ENCODE measurements at places on chromosomes 2 and 18.
A peak's percentile ranks its signal among the peaks of the same experiment; 100 is the strongest.

GRCh38 chr18:3061581-3062312 is 48.8 kb upstream of the LPIN2 start:
- no peak for DNase-seq

GRCh38 chr2:96092951-96093350 is 23.4 kb downstream of the ADRA2B start:
- DNase-seq = no peak

DNA sequence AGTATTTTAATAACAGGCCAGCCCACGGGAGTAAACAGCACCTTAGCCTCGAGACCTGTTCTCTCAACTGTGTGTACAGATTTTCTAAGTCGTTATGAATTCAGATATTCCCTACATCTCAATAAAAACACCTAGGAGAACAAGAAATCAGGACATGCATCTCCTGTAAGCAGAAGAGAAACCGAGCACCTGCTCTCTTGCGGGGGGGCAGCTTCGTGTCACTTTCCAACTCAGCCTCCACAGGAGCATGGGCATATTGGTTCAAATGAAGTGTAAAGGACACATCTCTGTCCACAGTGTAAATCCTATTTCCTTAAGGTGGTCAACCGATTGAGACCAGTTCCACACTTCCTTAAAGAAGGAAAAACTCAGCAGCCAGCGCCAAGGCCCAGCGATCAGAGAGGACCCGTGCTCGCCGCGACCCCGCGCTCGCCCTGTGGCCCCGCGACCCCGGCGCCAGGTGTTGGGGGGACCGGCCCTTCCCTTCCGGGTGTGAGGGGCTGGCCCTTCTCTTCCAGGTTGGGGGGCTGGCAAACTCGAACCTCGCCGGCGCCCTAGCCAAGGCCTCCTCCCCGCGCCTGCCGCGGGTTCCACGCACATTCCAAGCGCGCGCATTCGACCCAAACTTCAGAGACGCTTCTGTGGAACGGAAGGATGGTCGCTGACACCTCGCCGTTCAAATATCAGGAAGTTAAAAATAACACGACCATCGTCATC is 652 bp downstream of the SH3YL1 start:
- peak; percentile 46 for DNase-seq

GRCh38 chr2:98769114-98769476 is 38.2 kb upstream of the MGAT4A start:
- DNase-seq = no peak

DNA sequence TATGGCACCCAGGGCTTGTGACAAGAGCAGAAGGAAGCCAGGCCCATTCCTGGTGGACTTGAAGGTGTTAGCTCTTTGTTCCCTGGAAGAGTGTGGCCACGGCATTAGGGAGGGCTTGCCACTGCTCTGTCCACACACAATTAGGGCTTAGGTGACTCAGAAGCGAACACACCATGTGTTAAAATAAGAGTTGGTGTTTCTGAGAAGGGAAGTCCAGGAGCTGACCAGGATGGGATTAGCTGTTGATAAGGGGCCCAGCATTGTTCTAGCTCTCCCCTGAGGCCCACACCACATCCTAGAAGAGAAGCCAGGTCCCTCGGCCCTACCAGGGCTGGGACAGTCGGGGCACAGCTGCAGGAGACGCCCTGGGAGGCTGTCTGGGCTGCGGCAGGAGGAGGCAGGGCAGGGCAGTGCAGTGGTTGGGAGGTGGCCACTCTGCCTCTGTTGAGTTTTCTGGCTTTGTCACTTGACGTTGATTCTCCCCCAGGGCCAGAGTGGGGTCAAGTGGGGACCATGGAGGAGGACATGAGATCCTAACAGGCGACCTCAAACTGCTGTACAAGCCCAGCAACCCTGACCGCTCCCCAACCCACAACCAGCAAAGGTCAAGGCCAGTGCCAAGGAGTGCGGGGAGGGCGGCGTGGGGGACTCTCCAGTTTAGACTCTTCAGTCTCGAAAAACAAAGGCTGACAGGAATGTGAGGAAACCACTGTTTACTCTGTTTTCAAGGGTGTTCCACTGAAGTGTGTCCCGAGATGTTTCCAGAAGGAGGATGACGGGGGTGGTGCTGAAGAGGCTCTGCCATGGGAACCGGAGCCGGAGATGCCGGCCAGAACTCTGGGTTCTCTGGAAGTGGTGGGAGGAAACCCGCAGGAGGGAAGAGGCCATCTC is 16.8 kb downstream of the GNLY start:
- DNase-seq = peak; percentile 72

GRCh38 chr2:96501886-96502810 is 3.0 kb downstream of the NEURL3 start:
- DNase-seq = no peak
